ENCODE measurements at places on chromosomes 3 and 15.
A peak's percentile ranks its signal among the peaks of the same experiment; 100 is the strongest.

DNA sequence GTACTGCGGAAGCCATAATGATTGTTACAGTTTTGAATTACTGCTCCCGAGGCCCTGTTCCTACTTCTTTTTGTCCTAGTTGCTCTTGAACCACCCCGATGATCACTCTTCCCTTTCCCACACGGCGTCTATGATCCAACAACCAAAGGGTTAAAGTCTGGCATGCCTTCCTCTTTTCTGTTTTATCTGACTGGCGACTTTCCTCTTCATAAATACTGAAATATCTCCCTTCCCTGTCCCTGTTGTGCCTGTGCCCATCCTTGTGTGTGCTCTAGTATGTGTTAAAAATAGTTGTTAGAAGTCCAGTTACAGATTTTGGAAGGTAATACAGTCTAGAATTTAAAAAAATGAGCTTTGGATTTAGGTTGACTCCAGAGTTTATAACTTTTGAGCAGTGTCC is 83.6 kb downstream of the AKAP13 start:
- DNase-seq = no peak

- DNase-seq = peak; percentile 91
Measured at GRCh38 chr15:74790080-74790916, 8.4 kb downstream of the CSK start.

DNA sequence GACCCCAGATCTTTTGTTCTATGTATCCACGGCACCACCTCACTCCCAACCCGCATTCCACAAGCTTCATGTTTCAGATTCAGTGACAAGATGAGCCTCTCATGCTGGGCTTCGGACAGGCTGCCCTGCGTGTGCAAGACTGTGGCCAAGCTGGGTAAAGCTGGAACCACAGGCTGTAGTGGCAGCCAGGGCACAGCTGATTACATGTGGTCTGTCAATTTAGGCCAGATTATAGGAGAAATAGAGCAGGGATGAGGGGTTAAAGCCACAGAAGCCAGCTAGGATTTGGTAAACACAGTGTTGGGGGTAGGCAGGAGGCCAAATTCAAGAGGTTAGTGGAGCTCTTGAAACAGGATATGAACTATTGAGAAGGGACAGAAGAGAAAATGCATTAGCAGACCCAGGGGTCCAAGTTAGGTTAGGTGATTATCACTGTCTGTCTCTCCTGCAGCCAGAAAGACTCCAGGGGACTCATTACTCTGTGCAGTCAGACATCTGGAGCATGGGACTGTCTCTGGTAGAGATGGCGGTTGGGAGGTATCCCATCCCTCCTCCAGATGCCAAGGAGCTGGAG is 12.9 kb downstream of the SNAPC5 start:
- no peak for DNase-seq

GRCh38 chr15:56890038-56890437 is 28.4 kb upstream of the TCF12 start:
- no peak for DNase-seq

DNA sequence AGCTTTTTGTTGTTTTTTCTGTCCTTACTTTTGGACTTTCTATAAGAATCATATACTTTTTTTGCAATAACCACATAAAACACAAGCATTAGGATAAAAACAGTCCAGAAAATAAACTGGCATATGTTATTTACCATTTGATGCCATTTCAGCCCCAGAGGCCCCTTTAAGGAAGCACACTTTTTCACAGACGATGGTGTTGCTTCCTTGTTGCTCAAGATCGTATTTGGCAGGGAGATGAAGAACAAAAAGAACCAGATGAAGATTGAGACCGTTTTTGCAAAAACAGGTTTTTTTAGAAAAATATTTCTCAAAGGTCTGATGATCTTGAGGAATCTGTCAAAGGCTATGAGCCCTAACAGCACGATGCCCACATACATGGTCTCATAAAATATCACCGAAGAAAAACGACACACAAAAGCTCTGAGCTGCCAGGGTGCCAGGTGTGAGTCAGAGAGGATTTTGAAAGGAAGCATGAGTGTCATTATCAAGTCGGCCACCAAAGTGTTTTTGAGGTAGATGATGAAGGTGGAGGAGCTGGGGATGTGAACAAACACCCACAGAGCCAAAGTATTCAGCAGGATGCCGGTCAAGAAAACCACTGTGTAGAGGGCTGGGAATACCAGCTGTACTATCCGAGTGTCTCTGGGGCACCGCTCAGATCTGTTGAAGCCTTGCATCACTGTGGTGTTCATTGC is 902 bp downstream of the P2RY13 start:
- no peak for DNase-seq

- DNase-seq = no peak
Measured at GRCh38 chr15:82543160-82543559, 2.9 kb upstream of the RPS17 start.

GRCh38 chr15:66043264-66043663 is 174.0 kb downstream of the RAB11A start:
- no peak for DNase-seq

GRCh38 chr3:119469418-119470189 is 841 bp downstream of the POGLUT1 start:
- DNase-seq = no peak

DNA sequence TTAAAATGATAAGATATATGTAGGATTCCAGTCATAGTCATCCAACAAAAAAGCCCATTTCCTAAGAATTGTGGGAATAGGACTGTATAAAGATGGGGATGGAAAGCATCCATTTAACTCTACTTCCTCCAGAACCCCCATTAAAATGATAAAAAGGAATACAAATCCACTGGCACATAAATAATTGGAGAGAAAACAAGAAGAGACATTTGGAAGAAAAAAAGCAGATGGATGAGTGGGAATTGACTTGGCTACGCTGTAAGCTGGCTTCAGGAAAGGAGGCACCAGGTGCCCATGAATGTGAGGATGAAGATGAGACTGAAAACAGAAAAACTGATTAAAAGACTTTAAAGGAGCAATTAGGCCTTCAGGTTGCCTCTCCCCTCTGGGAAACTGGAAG is 91.8 kb downstream of the ST8SIA2 start:
- DNase-seq = no peak

GRCh38 chr15:91073768-91074167 is 26.3 kb upstream of the SV2B start:
- no peak for DNase-seq

GRCh38 chr3:157543501-157544035 is 40.4 kb upstream of the VEPH1 start:
- no peak for DNase-seq

- no peak for DNase-seq
Measured at GRCh38 chr3:138438896-138439295, 4.5 kb downstream of the ESYT3 start.

GRCh38 chr3:188154809-188155574 is 1.0 kb downstream of the LPP start:
- no peak for DNase-seq

DNA sequence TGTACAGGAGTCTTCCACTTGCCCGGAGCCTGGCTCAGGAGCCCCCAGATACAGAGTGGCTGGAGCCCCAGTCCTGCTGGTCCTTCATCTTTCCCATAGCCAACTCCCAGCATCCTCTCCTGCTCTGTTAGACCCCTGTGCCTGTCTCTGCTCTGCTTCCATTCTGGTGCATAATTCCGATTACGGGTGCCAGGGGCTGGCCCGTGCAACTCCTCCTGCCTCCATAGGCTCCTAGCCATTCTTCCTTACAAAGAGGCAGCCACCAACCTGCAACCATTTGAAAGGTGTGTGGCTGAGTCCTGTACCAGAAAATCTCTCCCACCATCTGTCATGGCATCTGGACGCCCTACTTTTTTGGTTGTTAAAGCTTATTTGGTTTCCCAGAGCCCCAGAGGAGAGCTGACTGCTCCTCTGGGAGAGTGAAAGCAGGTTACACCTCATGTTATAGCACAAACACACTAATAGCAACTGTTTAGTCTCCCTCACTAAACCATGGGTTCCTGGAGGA is 5.2 kb upstream of the RAD18 start:
- no peak for DNase-seq

- no peak for DNase-seq
Measured at GRCh38 chr3:39130693-39131265, 22.6 kb downstream of the CSRNP1 start.

- peak; percentile 47 for DNase-seq
Measured at GRCh38 chr3:39196671-39197356, 4.4 kb upstream of the XIRP1 start.

- no peak for DNase-seq
Measured at GRCh38 chr15:66038387-66039116, 169.3 kb downstream of the RAB11A start.

- DNase-seq = no peak
Measured at GRCh38 chr3:156368189-156368588, 186.7 kb downstream of the SSR3 start.

DNA sequence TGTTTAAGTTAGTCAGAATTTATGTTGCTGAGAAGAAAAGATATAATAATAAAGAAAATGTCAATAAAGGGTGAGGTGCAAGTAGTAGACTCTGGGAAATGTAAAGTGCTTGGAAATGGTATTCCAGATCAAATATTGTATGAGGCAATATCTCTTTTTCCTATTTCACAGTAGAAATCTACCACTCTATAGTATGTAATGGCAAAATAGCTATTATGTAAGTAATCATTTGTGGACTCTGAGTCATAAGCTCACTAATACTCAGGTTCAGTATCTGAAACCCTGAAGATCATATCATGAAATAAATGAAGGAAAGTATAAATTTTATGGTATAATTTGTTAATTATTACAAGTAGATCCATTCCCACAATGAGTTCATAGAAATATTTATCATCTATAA is 322.1 kb downstream of the PYDC2 start:
- DNase-seq = no peak

DNA sequence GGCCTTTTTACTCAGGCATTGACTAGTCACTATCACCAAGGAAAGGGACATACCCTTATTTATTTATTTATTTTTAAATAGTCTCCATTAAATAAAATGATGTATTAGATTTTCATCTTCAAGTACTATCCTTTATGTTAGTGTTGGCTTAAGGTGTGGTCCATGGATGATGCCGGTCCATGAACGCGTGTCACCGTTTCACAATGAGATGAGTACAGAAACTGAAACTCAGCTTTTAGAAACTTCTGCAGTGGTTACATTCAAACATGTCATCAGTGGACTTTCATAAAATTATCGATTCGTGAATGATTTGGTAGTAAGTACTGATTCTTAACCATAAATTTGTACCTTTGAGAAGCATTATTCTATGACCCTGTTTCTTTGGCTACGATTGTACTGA is 166.6 kb downstream of the SATB1 start:
- DNase-seq = no peak

GRCh38 chr15:47794252-47794914 is 77.1 kb downstream of the SEMA6D start:
- no peak for DNase-seq

GRCh38 chr3:186802701-186803100 is 3.6 kb downstream of the RFC4 start:
- DNase-seq = no peak

GRCh38 chr3:46866720-46867549 is 3.7 kb upstream of the MYL3 start:
- peak; percentile 95 for DNase-seq

GRCh38 chr3:44013967-44014366 is 227.7 kb upstream of the TOPAZ1 start:
- DNase-seq = no peak

- DNase-seq = no peak
Measured at GRCh38 chr3:138103466-138103865, 11.9 kb downstream of the DZIP1L start.

DNA sequence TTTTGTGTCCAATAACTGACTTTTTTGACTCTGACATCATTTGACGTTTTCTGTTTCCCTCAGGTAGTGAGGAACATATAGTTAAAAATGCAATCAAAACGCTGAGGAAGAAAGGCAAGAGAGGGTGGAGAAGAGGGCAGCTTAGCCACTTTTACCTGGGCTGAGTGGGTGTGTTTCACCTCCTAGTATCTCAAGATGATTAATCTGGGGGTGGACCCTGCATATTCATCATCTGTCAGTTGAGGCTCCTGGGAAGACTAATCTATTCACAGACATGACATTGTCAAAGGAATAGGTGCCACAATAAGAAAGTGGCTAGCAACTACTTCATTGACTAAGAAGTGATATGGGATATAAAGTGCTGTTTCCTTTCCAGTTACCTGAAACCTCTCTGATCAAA is 331.5 kb upstream of the RARB start:
- no peak for DNase-seq

GRCh38 chr3:172104471-172105072 is 65.2 kb downstream of the FNDC3B start:
- no peak for DNase-seq

GRCh38 chr3:90055666-90056065 is 948.2 kb downstream of the EPHA3 start:
- no peak for DNase-seq

DNA sequence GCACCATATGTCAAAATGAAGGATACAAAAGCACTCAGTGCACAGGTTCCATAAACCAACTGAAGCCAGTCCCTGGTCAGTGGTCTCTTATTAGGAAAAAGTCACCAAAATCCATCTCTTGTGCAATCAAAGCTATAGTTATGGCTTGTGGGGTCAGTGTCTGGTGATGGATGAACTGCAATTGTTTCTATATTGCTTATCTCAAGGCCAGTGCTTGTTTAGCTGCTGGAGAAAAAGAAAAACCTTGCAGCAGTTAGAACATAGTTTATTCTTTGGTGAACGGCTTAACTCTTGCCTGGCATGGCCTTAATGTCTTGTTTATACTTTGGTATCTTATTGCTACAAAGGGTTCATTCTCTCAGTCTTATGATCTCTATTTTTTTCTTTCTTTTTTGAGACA is 2.9 kb upstream of the UQCRC1 start:
- DNase-seq = no peak

DNA sequence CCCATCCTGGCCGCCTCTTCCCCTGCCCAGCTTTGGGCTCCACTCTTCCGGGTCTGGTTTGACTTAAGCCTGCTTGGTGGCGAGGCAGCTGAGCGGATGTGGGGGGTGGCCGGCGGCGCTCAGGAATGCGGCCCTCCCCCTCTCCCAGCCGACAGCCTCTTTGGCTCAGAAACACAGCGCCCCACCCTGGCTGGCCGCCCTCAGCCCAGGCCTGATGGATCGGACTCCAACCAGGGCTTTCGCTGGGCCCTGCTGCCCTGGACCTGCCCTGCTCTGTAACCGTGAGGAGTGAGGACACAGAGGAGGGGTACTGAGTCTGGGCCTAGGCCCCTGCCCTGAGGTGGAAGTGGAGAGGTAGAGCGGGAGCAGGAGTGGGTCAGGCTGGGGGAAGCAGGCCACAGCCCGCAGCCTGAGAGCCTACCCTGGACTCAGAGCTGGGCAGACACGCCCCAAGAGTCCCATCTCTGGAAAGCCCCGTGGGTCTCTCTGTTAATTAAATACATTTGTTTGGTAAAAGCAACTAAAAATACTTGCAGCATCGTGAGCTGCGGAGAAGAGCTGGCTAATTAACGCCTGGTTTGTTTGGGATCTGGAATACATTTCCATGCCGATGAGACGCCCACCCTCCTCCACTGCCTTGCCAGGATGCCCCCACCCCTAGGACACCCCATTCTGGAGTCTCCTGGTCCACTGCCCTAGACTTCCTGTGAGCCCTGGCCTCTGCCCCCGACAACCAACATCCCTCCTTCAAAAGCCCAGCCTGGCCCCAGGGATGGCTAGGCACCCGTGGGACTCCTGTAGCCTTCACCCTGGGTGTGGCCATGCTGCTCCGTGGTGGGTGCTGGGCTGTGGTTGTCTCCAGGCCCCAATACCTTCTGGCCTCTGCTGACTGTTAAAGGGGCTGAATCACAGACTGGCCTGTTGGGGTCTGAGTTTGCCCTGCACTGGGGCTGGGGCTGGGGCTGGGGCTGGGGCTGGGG is 19.6 kb downstream of the PLXNA1 start:
- peak; percentile 92 for DNase-seq
